ENCODE measurements at places on chromosomes 13 and 19. TPM values are rescaled to one million over a fixed set of nuclear protein-coding genes. Genes with fewer than 3 reads are reported as not detected.

DNA sequence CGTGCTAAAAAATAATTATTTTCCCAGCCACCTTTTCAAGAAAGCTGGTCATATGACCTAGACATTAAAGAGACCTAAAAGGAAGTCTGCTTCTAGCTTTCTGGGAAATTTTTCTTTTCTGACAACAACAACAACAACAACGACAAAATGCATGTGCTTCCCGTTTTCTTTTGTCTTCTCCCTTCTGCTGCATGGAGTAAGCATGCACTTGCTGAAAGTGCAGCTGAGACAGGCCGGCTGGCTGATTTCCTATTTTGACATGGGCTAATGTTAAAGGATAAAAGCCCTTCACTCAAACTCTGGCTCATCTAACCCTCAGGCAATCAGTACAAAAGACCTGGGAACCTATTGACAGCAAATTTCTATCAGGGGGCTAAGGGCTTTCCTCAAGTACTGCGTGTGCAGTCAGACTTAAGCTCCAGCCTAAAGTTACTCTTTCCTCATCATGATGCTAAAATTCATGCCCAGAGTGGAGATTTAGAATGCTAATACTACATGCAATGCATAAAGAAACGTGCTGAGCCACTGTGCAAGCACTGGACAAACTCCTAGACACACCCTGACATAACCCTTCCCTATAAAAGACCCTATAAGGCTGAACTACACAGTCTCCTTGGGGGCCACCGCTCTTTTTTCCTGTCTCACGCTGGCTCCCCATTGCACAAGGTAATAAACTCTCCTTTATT is 811.1 kb downstream of the UQCRFS1 start:
- no peak for DNase-seq

DNA sequence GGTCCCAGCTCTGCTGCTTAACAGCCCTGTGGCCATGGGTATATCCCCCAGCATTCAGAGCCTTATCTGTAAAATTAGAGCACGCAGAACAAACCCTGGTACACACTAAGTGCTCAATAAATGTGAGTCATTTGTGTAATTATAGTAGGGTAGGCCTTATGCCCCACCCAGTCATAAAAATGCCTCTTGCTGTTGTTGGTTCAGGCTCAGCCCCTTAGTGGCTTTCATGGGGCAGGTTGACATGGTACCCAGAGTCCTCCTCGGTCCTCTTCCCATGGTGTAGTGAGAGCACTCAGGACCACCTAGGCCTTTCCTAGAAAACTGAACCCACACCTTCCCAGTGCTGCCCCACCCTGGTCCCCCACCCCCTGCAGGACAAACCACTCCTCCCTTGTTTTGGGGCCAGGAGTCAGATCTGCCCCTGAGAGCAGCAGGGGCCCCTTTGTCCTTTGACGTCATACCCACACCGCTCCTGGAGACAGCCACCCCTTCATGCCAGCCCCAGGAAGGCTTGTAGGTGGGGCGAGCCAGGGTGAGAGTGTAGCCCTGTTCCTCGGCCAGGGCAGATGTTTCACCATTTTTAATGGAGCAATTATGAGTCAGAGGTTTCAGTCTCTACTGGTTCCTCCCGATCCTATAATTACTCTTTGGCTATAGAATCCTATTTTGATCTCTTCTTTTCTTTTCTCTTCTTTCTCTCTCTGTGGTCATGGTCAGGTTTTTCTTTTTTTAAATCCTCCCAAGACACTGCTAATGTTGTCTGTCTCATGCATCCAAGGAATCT is 36.8 kb downstream of the ACTN4 start:
- DNase-seq: no peak

- DNase-seq: no peak
Measured at GRCh38 chr13:32585550-32586079, 637 bp upstream of the PDS5B start.

Gene LILRB2
- total RNA-seq: 0.72 TPM

DNA sequence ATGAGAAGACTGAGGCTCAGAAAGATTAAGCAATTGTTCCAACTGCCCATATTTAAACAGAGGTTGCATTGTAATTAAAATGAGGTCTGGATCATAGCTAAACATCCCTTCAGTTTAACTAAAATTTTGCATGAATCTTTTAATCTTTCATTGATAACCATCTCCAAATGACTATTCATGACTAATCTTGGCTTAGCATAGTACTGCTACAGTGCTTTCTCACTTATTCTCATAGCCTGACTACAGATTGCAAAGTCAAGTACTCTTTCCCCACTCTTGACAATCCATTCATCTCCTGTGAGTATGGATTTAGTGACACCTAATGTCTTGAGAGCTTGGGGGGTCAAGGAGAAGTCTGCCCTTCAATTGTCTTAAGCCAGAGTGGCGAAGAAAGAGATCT is 258.4 kb downstream of the RFC3 start:
- DNase-seq: no peak

- DNase-seq: peak; percentile 5
Measured at GRCh38 chr13:59946944-59947343, 216.8 kb downstream of the DIAPH3 start.

GRCh38 chr13:39935155-39935554 is 279.7 kb downstream of the COG6 start:
- DNase-seq: no peak

Gene FPR3
- total RNA-seq: 1.4 TPM

GRCh38 chr13:44918326-44919103 is 70.8 kb downstream of the NUFIP1 start:
- DNase-seq: peak; percentile 96

DNA sequence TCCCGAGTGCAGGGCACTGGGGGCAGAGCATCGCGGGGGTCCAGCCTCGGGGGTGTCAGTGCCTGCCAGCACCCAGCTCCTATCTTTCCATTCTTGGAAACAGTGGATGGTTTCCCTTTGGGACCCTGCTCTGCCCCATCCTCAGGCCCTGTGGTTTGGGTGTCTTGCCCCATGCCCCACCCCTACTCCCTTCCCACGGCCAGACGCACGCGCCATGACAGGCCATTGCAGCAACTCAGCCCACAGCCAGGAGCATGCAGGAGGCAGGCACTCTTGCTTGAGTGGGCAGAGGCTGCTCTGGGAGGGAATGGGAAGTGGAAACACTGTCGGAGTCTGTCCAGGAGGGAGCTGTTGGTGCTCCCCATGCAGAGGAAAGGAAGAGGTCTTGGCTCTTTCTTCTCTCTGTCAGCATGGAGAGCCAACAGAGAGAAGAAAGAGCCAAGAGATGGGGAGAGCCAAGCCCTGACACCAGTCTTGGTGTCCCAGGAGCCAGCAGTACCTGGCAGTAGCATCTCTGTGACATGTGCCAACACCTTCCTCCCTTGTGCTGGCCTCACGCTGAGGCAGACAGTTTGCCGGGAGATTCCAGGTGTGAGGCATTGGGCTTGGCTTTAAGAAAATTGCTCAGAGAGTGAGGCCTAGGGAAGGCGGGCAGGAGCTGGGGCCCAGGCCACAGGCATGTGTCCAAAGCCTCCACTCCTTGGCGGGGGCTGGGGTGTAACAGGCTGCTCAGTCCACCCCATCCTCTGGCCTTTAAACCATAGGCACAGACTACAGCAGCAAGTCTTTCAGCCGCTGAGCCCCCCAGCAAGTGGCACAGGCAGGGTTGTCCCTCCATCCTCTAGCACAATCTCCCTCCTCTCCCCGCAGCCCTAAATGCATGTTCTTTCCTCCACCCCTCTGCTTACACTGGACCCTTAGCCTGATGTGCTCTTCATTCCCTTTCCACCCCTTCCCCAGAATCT is 86.7 kb upstream of the UQCRFS1 start:
- DNase-seq: peak; percentile 20

Gene TTC9B
- not detected for total RNA-seq

DNA sequence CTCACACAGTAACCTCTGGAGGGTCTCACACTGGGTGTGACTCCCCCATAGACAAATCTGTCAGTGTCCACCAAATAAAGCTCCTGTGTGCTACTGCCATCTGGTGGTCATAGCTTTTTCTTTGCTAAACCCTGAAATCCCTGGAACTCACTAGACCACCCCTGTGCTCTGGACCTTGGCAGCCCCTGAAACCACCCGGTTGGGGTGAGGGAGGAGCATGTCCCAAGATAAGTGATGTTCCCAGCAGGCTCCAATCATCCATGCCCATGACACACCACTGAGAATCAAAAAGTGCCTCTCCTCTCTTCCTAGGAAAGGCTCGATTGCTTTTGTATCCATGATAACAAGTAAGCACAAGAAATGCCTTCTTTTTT is 6.5 kb upstream of the HSD17B14 start:
- DNase-seq: peak; percentile 81

Gene KLK10
- 13.8 TPM for total RNA-seq

Gene VPS36
- 109 TPM for total RNA-seq

- no peak for DNase-seq
Measured at GRCh38 chr19:31715249-31715945, 366.2 kb upstream of the TSHZ3 start.

DNA sequence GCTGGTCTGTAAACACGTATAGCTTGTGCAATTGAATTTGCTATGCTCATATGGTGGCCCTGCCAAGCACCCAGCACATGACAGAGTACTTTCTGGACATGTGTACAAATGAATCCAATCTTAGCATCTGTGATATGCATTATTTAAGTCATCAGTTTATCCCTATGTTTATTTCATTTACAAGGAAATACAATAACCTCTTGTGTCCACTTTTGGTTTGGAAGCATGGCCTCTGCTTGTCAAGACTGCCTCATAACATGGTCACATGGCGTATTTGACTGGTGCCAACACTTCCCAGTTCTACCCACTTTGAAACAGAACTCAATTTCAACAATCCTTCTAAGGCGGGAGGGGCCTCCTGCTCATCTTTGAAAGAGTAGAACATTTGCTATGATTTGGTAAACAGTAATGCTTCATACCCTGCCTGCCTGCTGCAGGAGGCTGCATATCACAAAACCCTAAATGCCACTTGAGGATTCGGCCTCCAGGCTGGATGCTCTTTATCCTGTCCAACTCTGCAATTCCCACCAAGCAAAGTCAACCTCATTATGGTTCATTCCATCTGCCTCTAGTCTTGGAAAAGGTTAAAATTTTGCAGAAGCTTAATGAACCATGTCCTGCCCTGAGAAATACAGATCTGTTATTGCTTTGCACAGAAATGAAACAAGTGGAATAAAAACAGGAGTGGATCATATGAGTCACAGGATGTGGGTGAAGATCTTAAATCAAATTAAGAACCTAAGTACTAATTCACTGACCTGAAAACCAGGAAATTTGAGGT is 151.3 kb downstream of the CYSLTR2 start:
- no peak for DNase-seq

Gene PTPRH
- total RNA-seq: 3.9 TPM

DNA sequence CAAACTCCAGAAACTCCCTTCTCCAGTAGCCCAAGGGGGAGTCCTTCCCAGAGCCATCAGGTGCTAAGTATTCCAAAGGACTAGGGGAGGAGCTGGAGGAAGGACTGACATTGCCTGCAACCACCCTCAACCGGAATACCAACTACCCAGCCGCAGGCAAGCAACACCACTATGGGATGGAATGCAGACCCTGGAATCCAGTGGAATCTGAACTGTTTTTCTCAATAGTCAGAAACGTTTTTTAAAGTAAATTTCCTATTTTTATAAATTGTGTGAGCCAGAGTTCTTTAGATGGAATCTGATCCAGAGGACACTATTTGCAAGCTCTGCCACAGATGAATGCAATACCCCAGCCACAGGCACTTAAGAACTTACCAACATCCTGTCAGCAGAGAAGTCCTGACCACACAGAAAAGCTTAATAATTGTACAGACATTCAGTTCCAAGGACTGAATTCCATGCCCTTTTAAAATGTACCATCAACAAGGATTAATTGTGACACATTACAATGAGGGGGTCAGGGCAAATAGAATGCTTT is 92.1 kb downstream of the USP12 start:
- DNase-seq: no peak

DNA sequence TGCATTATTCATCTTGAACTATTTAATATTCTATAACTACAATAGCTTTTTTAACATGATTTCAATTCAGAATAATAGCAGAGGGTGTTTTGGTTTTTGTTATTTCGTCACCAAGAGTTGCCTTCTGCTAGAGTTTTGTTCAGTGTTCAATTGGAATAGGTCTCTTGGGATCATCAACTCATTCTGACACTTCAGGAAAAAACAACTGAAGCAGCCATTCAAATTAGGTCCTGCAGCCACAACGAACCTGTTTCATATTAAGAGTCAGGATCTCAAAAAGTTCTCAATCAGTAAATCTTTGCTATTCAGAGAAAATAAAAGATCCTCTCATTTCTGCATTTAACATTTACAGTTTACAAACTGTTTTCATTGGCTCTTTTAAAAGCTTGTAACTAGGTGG is 2.4 kb upstream of the CHAMP1 start:
- DNase-seq: no peak

Gene PPP1R37
- total RNA-seq: 27.7 TPM

GRCh38 chr13:21000647-21001046 is 60.7 kb downstream of the LATS2 start:
- no peak for DNase-seq

DNA sequence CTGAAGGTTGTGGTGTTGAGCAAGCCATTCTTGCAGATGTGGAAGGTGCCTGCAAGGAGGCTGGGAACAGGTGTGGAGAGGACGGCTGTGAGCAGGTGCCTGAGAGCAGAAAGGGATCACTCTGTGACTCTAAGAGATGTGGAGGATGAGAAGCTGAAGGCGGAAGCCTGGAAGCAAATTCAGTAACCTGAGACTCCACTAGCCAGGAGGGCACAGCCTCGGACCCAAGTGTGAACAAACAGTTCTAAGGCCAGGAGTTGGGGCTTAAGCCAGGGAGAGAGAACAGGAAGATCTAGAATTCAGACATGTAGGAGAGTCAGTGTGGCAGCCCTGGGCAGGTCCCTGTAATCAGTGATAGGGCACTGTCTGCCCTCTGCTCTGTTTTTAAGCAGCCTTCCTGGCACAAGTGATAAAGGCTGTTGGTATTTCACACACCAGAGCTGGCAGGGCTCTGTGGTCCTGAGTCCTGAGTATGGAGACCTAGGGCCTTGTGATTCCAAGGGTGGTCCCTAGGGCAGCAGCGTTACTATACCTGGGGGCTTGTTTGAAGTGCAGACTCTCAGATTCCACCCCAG is 131.3 kb downstream of the SLC7A1 start:
- DNase-seq: no peak

- DNase-seq: no peak
Measured at GRCh38 chr19:3672575-3672948, 27.7 kb downstream of the PIP5K1C start.

Gene LRP3
- total RNA-seq: 24.4 TPM

- DNase-seq: peak; percentile 97
Measured at GRCh38 chr19:49339301-49340068, 4.3 kb downstream of the CD37 start.

GRCh38 chr13:93614776-93615175 is 388.2 kb downstream of the GPC6 start:
- no peak for DNase-seq

- no peak for DNase-seq
Measured at GRCh38 chr13:113901642-113902041, 37.8 kb upstream of the GAS6 start.

Gene PSG7
- total RNA-seq: not detected

Gene PINLYP
- 2.7 TPM for total RNA-seq

Gene CALR3
- not detected for total RNA-seq

Gene GPR183
- 7.9 TPM for total RNA-seq

DNA sequence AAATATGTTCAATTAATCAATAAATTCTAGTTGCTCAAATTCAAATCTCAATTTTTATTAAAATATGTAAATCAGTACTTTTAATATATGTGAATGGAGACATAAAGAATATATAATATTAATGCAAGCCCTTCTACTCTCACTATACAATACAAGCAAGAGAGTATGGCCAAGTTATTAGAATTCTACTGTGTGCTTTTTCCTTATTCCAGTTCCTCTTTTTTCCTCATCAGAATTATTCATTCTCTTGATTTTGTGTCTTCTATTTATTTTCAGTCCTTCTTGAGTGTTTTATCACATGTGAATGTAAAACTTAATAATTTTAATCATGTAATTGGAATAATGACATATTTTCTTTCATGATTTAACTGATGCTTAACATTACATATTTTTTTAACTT is 276.8 kb downstream of the PCDH20 start:
- DNase-seq: no peak

Gene REEP6
- total RNA-seq: 4.2 TPM
